ENCODE measurements at places on chromosomes 1 and 21.

- no peak for DNase-seq
Measured at GRCh38 chr1:117622726-117623125, 16.9 kb downstream of the TENT5C start.

GRCh38 chr1:243396876-243397275 lies 141.0 kb downstream of the SDCCAG8 start:
- no peak for DNase-seq

- peak; percentile 46 for DNase-seq
Measured at GRCh38 chr1:200150721-200151120, 123.2 kb downstream of the NR5A2 start.

GRCh38 chr1:25451908-25452307 lies 21.2 kb downstream of the MACO1 start:
- DNase-seq, result no peak

GRCh38 chr1:216902669-216903381 lies 179.6 kb upstream of the ESRRG start:
- no peak for DNase-seq

DNA sequence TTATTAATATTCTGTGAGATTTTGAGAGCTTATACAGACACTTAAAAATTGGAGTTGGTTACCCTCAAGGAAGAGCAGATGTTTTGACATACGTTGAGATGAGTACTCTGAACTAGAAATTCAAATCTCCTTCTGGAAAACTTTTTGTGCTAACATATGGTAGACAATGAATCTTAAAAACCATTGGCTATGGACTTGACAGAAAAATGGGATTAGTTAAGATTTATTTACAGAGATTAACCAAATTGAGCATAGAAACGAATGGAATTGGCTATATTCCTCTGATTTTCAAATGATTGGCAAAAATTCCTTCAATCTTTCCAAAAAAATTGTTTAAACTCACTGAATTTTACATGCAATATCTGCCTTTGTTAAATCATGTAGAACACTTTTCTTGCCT lies 1392.9 kb downstream of the BRINP3 start:
- DNase-seq, result no peak

DNA sequence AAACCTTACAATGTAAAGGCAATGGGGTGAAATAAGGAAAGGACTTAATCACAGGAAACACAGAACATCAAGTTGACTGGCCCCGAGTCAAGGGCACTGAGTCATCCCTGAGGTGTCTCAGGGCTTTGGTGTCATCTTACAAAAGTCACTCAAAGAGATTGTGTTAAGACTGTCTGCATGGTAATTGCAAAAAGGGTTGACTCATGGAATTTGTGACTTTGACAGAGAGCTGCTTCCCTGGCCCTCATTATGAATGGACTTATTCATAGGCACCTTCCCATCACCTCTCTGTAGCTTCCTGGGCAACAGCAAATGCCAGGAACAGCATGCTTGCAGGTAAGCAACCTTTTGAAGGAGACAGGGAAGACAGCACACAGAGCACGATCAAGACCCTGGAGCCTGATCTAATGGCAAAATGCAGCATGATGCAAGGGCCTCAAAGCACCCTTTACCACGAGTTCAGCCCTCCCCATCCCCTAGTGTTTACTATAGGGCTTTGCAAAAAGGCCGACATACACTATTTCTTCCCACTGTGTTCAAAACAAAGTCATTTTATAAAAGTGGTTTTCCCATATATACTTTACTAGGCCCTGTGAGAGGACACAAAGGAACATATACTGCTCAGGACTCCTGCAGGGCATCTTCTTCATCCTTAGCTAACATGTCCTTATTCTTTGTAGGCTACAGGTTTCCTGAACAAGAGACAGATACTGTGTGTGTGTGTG lies 17.1 kb downstream of the ZP4 start:
- DNase-seq, result peak; percentile 34

- DNase-seq, result no peak
Measured at GRCh38 chr1:5979536-5980313, 12.5 kb downstream of the NPHP4 start.

- DNase-seq, result no peak
Measured at GRCh38 chr1:222420633-222421032, 127.3 kb downstream of the HHIPL2 start.

DNA sequence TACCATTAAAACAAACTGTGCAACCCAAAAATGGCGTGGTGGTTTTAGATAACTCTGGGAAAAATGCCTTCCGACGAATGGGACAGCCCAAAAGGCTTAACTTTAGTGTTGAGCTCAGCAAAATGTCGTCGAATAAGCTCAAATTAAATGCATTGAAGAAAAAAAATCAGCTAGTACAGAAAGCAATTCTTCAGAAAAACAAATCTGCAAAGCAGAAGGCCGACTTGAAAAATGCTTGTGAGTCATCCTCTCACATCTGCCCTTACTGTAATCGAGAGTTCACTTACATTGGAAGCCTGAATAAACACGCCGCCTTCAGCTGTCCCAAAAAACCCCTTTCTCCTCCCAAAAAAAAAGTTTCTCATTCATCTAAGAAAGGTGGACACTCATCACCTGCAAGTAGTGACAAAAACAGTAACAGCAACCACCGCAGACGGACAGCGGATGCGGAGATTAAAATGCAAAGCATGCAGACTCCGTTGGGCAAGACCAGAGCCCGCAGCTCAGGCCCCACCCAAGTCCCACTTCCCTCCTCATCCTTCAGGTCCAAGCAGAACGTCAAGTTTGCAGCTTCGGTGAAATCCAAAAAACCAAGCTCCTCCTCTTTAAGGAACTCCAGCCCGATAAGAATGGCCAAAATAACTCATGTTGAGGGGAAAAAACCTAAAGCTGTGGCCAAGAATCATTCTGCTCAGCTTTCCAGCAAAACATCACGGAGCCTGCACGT lies 82.1 kb downstream of the PRDM2 start:
- DNase-seq, result no peak

- DNase-seq, result no peak
Measured at GRCh38 chr1:64743954-64744491, 852 bp upstream of the RAVER2 start.

- DNase-seq, result no peak
Measured at GRCh38 chr1:1835546-1835945, 55.3 kb downstream of the GNB1 start.

DNA sequence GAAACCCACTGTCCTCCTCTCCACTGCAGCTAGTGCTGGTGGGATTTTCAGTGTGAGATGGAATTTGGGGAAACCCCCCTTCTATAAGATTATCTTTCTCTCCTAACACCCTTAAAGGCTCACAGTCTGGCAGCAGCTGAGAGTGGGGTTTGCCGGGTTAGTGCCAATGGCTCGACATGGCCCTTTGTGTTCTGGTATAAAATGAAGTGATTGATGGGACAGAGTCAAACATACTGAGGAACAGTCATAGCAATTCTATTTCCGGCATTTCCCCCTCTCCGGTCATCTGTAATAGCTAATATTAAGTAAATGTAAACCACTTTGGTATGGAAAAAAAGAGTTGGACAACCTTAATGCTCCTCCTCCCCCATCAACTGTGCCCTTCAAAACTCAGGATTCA lies 37.6 kb downstream of the TFF3 start:
- no peak for DNase-seq

Data from LoVo (cell line).